ENCODE measurements at places on chromosomes 2 and 18. TPM values are rescaled to one million over a fixed set of nuclear protein-coding genes. Genes with fewer than 3 reads are reported as not detected.

RAB17 gene
- 0.30 TPM for total RNA-seq

SERPINB11 gene
- not detected for total RNA-seq

- no peak for DNase-seq
Observed at GRCh38 chr2:8319219-8319618, 362.6 kb upstream of the ID2 start.

GRCh38 chr2:197674060-197674459 lies 1.3 kb downstream of the RFTN2 start:
- DNase-seq = no peak

GRCh38 chr2:39679805-39680204 lies 14.1 kb downstream of the TMEM178A start:
- no peak for DNase-seq
